ENCODE measurements at places on chromosomes 7 and 10. TPM values are rescaled to one million over a fixed set of nuclear protein-coding genes. Genes with fewer than 3 reads are reported as not detected.

DNA sequence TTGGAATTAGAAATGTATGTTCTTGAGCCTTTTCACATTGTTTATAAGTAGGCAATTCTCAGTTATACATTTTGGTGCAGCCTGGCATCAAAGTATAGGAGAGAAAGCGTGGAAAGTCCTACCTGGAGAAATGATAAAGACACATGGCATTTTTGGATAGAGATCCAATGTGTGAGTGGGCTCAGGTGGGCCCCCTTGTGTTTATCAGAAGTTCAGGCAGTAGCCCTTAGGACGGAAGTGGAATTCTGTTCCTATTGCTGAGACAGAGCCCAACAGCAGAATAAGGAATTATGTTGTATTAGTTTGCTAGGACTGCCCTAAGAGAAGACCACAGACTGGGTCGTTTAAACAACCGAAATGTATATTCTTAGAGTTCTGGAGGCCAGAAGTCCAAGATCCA, 85.2 kb upstream of the AMPH start:
- H3K27ac ChIP-seq, result no peak overlapping the region
- DNase-seq, result no peak
- no peak overlapping the region for H3K4me3 ChIP-seq
- H3K27me3 ChIP-seq, result no peaks in the 10 kb centered on the region
- H3K4me1 ChIP-seq, result no peaks in the 10 kb centered on the region

- H3K36me3 ChIP-seq, result no peaks in the 10 kb centered on the region
- H3K27ac ChIP-seq, result no peak overlapping the region
- H3K4me1 ChIP-seq, result no peaks in the 10 kb centered on the region
Observed at GRCh38 chr10:85575441-85575840, 791.2 kb downstream of the GRID1 start.

DNA sequence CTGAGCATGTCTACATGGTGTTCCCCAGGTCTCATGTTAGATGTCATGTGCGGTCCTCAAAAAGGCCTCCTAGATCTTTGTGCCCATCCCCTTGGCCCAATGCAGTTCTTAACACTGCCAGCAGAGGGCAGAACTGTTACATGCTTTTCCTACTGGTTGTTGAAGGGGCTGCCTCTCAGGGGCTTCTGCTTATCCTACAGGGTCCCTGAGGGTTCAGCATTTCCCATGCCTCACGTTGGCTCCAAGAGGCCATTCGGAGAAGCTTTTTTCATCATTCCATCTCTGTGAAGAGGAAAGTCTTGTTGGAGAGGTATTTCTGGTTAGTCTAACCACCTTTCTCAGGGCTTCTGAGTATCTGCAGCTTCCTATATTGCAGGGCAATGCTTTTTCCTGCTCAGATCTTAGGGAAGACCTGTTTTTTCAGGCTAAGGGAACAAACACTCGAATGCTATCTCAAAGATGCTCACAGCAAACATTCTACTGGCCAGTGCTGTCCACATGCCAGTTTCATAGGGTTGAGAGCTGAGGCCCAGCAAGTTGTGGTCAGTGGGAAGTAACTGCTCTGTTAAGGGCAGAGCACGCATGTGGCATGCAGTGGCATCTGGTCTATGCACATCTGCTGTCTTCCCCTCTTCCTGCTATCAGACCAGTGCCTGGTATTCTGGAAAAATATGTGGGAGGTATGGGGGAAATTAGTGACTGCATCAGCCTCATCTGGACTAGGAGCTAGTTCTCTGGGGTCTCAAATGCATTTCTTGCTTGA, 31.5 kb downstream of the MBL2 start:
- H3K27me3 ChIP-seq, result no peaks in the 10 kb centered on the region
- H3K27ac ChIP-seq, result no peak overlapping the region
- no peaks in the 10 kb centered on the region for H3K36me3 ChIP-seq

DNA sequence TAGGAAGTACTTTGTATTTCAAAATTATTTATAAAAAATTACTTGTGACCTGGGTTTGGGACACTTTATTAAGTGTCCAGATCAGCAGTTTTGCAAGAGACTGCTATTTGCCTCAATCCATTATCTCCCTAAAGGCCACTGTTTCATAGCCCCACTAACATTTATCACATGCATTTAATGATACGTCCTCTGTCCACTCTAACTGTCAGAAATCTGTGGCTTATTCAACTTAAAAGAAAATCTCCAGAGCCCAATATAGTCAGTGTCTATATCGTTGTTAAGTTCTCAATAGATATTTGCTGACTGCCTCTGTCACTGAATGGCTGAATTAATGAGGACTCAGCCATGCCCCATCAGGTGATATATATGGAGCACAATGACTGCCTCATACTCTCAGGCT, 553.9 kb upstream of the POM121L12 start:
- H3K27ac ChIP-seq, result no peak overlapping the region
- no peaks in the 10 kb centered on the region for H3K36me3 ChIP-seq
- no peaks in the 10 kb centered on the region for H3K27me3 ChIP-seq
- H3K4me1 ChIP-seq, result no peaks in the 10 kb centered on the region

DNA sequence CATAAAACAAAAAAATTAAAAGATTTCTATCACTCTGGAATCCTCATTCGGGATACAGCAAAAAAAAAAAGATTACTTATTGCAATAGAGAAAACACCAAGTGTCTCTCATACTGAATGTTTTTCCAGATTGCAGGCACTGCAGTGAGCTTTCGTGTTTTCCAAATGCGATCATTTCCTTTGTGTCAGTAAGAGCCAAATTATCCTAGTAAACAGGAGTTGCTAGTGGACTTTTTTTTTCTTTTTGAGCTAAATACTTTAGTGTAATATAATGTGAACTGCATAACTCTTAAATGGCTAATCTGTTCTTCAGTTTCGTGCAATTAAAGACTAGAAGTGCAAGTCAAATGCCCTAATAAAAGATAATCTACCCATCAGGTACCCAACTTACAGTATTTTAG, 44.4 kb upstream of the TOMM7 start:
- no peak overlapping the region for H3K4me3 ChIP-seq
- no peaks in the 10 kb centered on the region for H3K4me1 ChIP-seq
- H3K27me3 ChIP-seq, result no peaks in the 10 kb centered on the region
- DNase-seq, result no peak

DNA sequence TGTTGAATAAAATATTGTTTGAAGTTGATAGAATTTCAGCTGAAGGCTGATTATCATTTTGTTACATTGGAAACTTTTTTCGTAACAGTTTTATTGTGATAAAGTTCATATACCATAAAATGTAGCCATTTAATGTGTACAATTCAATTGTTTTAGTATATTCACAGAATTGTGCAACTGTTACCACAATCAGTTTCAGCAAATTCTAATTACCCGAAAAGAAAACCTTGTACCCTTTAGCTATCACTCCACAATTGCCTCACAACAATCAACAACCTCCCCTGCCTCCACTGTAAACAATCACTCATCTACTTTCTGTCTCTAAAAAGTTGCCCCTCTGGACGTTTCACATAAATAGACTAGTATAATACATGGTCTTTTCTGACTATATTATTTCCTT, 179.7 kb upstream of the BET1 start:
- H3K27me3 ChIP-seq, result no peaks in the 10 kb centered on the region
- DNase-seq, result no peak
- H3K4me3 ChIP-seq, result no peak overlapping the region
- H3K4me1 ChIP-seq, result no peaks in the 10 kb centered on the region
- H3K27ac ChIP-seq, result no peak overlapping the region

DNA sequence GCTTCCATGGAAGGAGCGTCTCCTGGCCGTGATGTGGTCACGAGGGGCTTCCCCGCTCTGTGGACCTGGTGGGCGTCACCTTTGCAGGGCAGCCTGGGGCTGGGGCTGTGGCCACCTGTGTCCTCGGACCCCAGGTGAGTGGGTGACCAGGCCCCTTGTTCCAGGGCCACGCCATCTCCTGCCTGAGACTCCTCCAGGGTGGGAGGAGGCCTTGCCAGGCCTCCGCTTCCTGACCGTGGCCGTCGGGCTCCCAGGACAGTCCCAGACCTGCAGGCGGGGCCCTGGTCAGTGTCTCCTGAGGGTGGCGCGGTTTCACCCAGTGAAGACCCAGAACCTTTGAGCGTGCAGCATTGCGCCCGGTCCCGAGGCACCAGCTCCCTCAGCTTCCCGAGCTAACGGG, 20.4 kb upstream of the UTF1 start:
- no peaks in the 10 kb centered on the region for H3K36me3 ChIP-seq
- H3K4me1 ChIP-seq, result no peaks in the 10 kb centered on the region
- H3K27ac ChIP-seq, result no peak overlapping the region
- DNase-seq, result no peak

GRCh38 chr7:132683896-132684690, 107.8 kb upstream of the PLXNA4 start:
- no peak overlapping the region for H3K4me3 ChIP-seq
- H3K36me3 ChIP-seq, result no peaks in the 10 kb centered on the region
- DNase-seq, result no peak
- no peaks in the 10 kb centered on the region for H3K27me3 ChIP-seq

DNA sequence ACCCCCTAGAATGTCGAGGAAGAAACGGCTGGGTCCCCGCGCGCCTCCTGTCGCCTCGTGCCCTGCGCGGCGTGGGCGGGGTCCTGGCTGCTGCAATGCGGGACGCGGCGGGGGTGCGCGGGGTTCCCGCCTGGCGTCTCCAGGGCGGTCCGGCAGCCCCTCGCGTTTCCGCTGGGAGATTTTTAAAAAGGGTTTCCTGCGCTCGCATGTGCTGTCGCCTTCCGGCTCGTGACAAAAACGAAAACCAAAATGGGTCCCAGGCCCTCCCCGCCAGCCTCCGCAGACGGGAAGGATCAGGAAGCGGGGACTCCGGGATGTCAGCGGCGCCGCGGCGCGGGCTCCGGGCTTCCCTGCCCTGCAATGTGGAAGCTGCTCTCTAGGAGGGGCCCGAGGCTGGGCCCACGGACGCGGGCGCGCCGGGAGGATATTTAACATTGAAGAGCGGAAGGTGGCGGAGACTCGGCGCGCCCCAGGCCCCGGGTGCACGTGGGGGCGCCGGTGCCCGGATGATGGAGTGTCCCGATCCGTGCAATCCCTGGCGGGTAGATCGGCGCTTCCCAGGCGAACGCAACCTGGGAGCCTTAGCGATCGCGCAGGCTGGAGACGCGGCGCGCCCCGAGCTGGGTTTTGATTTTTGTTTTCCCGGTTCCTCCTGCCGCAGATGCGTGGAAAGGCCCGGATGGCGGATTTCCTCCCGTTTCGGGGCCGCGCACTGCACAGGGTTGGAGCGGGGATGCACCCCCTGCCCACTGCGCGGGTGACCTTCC, 1.0 kb downstream of the PFKP start:
- H3K4me3 ChIP-seq, result peak overlapping the region; percentile 82
- H3K27me3 ChIP-seq, result peaks cover 10% of the 10 kb centered on the region
- no peaks in the 10 kb centered on the region for H3K4me1 ChIP-seq
- H3K36me3 ChIP-seq, result no peaks in the 10 kb centered on the region
- DNase-seq, result peak; percentile 62

- no peaks in the 10 kb centered on the region for H3K27me3 ChIP-seq
- H3K36me3 ChIP-seq, result no peaks in the 10 kb centered on the region
- H3K27ac ChIP-seq, result no peak overlapping the region
- no peak for DNase-seq
- no peaks in the 10 kb centered on the region for H3K4me1 ChIP-seq
- no peak overlapping the region for H3K4me3 ChIP-seq
Observed at GRCh38 chr10:20598590-20598989, 298.5 kb downstream of the NEBL start.

DNA sequence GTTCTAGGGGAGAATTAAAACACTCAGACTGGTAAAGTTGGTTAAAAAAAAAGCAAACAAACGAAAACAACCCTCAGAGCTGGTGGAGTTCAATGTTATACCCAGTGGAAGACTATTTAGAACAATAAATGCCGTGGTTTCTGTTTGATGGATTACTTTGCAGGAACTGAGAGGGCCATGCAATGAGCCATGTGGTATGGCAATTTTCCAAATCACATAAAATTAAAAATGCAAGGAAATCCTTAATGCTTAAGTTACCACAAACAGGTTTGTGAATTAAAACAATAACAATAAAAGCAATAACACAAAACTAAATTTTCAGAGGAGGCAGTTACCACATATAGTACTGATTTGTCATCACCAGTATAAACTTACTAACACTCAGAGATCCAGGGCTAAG, 96.9 kb downstream of the RTKN2 start:
- no peak overlapping the region for H3K27ac ChIP-seq
- H3K36me3 ChIP-seq, result no peaks in the 10 kb centered on the region
- H3K27me3 ChIP-seq, result no peaks in the 10 kb centered on the region

DNA sequence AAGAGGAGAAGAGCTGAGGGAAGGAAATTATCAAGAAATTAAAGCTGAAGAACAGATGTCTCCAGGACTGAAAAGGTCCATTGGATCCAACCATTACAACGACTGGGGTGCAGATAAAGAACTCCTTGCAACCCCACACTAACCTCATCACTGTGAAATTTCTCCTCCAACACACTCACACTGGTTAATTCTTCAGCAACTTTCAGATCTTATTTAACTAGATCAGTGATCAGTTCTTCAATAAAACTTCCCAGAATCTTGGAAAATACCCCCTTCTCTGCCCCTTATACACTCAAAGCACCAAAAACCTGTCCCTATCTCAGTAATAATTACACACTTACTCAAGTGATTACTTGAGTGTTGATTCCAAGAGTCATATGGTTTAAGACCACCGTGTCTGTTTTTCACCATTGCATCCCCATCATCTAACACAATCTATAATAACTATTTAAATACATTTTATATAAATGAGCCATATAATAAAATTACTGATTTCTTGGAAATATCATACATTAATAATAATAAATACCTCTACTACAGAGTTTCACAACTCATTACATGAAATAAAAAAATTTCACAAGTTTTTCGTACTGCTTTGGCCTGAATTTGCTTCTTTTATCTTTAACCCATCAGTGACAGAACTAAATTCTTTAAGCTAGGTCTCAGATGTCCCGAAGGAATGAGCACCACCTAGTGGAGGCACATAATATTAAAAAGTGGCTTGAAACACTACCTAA, 123.7 kb downstream of the MPP7 start:
- no peaks in the 10 kb centered on the region for H3K36me3 ChIP-seq
- no peak overlapping the region for H3K27ac ChIP-seq
- H3K4me1 ChIP-seq, result no peaks in the 10 kb centered on the region

GRCh38 chr10:1476455-1476803, 260.9 kb downstream of the ADARB2 start:
- no peaks in the 10 kb centered on the region for H3K4me1 ChIP-seq
- DNase-seq, result no peak
- H3K4me3 ChIP-seq, result no peak overlapping the region
- no peaks in the 10 kb centered on the region for H3K36me3 ChIP-seq
- H3K27me3 ChIP-seq, result no peaks in the 10 kb centered on the region

GRCh38 chr7:683526-684205, 42.8 kb upstream of the DNAAF5 start:
- H3K4me1 ChIP-seq, result no peaks in the 10 kb centered on the region
- H3K36me3 ChIP-seq, result no peaks in the 10 kb centered on the region
- no peak for DNase-seq
- H3K4me3 ChIP-seq, result no peak overlapping the region
- H3K27ac ChIP-seq, result no peak overlapping the region

GRCh38 chr10:130557181-130557845, 421.1 kb downstream of the GLRX3 start:
- H3K4me1 ChIP-seq, result no peaks in the 10 kb centered on the region
- H3K27ac ChIP-seq, result no peak overlapping the region
- H3K4me3 ChIP-seq, result no peak overlapping the region
- H3K27me3 ChIP-seq, result no peaks in the 10 kb centered on the region
- DNase-seq, result no peak

GRCh38 chr7:17408245-17408903, 109.9 kb downstream of the AHR start:
- H3K27ac ChIP-seq, result no peak overlapping the region
- H3K4me1 ChIP-seq, result no peaks in the 10 kb centered on the region
- DNase-seq, result peak; percentile 30
- H3K4me3 ChIP-seq, result no peak overlapping the region
- no peaks in the 10 kb centered on the region for H3K27me3 ChIP-seq
- H3K36me3 ChIP-seq, result no peaks in the 10 kb centered on the region

The TNKS2 gene
- 34.1 TPM for total RNA-seq

The DOCK1 gene
- 46.4 TPM for total RNA-seq

The KCNH2 gene
- 3.3 TPM for total RNA-seq

The TEX47 gene
- not detected for total RNA-seq

The SPDYE2 gene
- total RNA-seq, result not detected

The ITPRID1 gene
- 0.91 TPM for total RNA-seq

The CCDC172 gene
- not detected for total RNA-seq

The KIF11 gene
- 31.6 TPM for total RNA-seq

All from colonic mucosa (tissue), 4 donors.